ENCODE measurements at places on chromosomes 11 and 22.

DNA sequence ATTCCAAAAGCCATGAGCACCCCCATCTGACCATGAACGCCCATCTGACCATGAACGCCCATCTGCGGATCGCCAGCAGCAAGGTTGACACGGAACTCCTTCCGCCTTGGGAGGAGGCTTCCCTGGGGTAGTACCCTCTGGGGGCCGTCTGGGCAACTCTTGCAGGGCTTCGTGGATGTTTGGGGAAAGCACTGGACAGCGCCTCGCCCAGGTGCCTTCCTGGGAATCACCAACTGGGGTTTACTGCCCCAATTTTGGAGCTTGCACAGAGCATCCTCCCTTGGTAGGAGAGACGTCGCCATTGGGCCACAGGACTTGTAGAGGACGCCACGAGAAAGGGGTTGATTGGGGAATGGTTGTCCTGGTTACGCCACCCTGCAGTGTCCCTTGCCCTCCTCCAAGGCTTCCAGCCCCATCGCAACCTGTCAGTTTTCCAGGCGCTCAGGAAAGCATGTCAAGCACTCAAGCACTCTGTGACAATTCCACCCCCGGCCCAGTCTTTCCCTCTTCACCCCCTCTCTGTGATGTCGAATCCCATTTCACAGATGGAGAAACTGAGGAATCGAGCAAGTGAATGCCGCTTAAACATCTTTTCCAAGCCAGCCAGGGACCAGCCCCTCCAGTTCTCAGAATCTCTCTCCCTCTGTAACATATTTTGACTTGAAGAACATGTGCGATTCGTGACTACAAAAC lies 914 bp upstream of the PRDM11 start:
- peak; percentile 26 for DNase-seq

- DNase-seq, result no peak
Measured at GRCh38 chr22:26906464-26906863, 249.1 kb downstream of the MIAT start.

GRCh38 chr11:107740271-107740670 lies 28.4 kb upstream of the SLN start:
- no peak for DNase-seq

DNA sequence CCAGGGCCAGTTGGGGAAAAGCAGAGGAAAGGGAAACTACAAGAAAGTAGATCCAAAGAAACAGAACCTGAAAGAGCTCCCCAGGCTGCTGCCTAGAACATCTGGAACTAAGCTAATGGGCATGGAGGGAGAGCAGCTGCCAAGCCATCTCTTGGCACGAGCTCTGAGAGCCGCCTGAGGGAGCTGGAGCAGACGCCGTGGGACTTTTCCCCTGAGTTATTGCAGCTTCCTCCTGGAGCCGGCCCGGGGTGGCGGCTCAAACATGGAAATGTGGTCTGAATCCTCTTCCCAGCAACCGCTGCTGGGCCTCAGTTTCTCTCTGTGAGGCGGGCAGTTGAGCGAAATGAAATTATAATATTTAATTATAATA lies 41.8 kb downstream of the LIF start:
- DNase-seq, result no peak
